GM10248 (cell line): ENCODE measurements at places on chromosomes 5 and 9.
A peak's percentile ranks its signal among the peaks of the same experiment; 100 is the strongest.

DNA sequence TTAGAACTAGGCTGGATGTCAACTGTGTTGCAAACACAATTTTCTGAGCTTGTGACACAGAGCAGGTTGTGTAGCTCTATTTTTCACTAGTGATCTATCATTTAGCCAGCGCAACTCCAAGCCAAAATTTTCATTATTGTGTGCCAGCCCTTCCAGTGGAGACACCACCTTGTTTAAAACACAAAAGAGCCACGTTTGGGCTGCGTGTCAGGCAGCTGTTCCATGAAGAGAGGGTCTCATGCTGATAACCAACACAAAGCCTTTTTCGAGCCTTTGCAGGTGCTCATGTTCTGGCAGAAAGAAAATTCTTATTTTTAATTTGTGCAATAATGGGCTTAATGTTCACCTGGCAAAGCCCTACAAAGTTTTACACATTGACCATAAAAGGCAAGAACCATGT lies 237.6 kb upstream of the RGMB start:
- no peak for DNase-seq

DNA sequence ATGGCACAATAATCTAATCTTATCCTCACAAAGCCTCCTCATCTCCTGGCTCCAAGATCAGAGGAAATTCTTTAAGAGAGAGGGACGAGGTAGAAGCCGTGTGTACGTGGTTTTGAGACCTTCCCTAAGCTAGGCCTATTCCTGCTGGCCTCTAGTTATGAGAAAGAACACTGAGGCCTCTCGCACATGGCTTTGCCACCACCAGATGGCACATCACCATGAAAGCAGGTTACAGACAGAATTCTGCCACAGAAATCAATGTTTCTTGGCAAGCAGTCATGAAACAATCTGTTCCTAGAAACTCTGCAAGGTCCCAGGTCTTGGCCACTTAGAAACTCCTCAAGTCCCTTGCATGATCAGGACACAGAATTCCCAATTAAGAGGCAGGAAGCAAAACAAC lies 268.2 kb upstream of the TAS2R1 start:
- DNase-seq, result no peak

GRCh38 chr5:162283609-162284008 lies 216.0 kb downstream of the GABRG2 start:
- no peak for DNase-seq

GRCh38 chr9:115002371-115003120 lies 72.2 kb upstream of the TNFSF8 start:
- DNase-seq, result no peak

GRCh38 chr5:1304033-1304432 lies 9.2 kb upstream of the TERT start:
- no peak for DNase-seq

- no peak for DNase-seq
Observed at GRCh38 chr5:68452286-68452685, 236.7 kb downstream of the PIK3R1 start.

- DNase-seq, result peak; percentile 62
Observed at GRCh38 chr5:62779010-62779422, 200.4 kb downstream of the LRRC70 start.

- DNase-seq, result no peak
Observed at GRCh38 chr5:148491015-148491792, 107.4 kb downstream of the FBXO38 start.

- DNase-seq, result no peak
Observed at GRCh38 chr5:4191703-4192102, 596.1 kb downstream of the IRX1 start.

- DNase-seq, result no peak
Observed at GRCh38 chr5:128464596-128464995, 73.4 kb downstream of the FBN2 start.

- DNase-seq, result no peak
Observed at GRCh38 chr5:156340893-156341292, 13.9 kb downstream of the SGCD start.

- DNase-seq, result no peak
Observed at GRCh38 chr9:93387791-93388190, 63.7 kb upstream of the FAM120A start.

- DNase-seq, result no peak
Observed at GRCh38 chr5:2441495-2442180, 309.8 kb downstream of the IRX2 start.

DNA sequence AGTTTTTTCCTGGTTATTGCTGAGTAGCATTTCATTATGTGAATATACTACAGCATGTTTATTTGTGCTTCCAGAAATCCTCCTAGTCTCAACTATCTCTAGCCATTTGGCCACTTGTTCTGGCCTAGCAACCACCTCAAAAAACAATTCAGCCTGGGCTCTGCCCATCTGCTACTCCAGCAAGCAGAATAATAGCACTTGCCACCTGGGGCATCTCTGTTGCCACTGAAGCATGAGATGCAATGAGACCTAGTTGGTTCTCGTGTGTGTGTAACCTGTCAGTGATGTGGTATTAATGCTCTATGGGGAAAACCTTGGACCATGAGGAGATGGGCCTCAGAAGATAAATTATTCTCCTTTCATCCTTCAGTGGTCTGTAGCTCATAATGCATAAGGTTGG lies 129.5 kb downstream of the RNF180 start:
- no peak for DNase-seq

DNA sequence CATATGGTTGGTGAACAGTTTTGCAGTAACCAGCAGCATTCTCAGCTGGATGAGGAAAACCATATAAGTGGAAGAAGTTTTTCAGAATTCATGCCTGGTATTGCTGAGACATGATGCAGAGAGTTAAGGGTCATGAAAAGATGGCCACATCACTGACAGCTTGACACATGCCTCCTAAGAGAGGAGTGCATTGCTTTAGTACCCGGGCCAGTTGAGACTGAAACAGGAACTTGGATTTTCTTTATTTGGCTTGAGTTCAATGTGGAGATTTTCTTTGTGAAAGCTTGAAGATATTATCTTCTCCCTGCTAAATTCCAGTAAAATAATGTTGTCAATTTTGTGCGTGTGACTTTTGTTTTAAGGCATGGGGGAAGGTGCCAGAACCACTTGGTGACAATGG lies 35.8 kb downstream of the HACD4 start:
- no peak for DNase-seq

DNA sequence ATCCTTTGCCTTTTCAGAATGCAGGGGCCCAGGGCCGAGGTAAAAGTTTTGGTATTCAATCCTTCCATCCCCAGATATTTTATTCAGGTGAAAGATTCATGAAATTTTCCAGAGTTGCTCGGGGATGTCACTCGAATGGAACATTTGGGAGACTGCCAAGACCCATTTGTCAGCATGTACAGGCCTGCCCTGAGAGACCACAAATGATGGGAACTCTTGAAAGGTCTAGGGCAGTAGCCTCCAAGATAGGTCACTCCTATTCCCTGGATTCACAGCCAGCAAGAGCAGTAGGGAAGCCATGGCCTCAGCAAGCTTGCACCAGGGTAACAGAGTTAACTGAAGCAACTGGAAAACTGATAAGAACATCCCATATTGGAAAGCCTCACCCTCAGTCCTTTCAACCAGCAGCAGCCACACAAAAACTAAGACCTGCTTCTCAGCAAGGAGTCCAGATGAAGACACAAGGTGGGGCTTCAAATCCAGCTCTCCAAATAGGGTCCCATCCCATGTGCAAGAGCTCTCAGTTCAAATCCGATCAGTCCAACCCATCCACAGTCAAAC lies 12.5 kb downstream of the CARD6 start:
- no peak for DNase-seq

- DNase-seq, result no peak
Observed at GRCh38 chr5:139994234-139994633, 48.9 kb downstream of the NRG2 start.

DNA sequence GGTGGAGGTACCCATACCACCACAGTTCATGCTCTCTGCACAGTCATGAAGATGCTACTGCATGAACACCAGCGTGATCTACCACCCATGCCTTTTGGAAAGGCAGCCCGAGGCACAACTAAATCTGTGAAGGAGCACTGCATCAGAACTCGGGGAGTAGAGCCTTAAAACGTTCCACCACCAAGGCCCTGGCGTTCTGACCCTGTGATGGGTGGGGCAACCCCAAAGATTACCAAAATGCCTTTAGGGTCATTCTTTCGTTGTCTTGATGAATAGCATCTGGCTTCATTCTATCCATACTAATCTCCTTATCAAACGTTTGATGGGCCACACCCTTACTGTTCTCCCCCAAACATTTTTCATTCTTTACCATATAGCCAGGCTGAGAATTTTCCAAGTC lies 97.9 kb downstream of the ADAMTS6 start:
- no peak for DNase-seq

DNA sequence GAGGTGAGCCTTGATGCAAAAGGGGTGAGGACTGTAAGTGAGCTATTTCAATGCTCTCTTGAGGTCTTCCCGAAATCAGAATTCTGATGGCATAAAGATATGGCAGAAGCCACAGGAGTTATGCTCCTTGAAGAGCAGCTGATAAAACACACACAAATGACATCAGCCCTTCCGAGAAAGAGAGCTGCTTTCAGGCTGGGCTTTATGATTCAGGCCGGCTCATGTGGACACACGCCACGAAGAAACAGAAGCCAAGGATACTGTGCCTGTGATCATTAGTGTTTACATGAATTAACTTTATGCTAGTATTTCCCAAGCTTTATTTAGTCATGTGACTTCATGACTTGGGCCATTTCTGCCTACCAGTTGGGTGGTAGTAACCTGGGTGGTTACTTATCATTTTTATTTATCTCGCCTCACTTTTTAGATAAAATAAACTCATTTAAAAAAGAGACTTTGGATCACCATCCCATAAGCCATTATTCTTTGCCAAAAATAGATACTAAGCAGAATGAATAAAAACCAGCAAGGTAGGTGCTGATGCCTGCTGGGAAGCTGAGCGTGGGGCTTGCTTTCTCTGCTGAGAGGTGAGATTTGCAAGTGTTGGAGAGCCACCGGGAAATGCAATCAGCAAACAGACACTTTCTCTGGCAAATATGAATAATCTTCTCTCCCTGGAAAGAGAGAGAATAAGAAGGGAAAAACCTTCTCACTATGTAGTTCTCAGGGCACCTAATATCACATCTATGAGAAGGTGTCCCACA lies 73.0 kb upstream of the SLC25A51 start:
- no peak for DNase-seq

DNA sequence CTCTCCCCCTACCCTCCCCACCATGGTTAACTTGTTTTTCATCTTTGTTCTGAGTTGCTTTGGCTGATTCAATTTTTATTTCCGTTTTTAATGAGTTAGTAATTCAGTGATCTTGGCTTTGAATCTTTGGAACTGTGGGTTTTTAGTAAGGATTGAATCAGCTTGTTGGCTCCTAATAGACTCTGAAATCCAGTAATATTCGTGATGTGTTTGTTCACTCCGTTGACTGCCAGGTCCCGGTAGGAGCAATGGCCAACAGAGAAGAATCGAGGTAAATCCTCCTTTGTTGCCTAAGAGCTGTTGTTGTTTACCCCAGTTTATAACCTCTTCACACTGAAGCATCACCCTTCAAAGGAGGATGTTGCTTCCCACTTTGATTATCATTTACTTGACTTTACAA lies 92.7 kb downstream of the PCSK1 start:
- DNase-seq, result no peak
